ENCODE measurements at places on chromosomes 1 and 21.
A peak's percentile ranks its signal among the peaks of the same experiment; 100 is the strongest.

GRCh38 chr1:155648207-155649147 is 38.5 kb downstream of the MSTO1 start:
- peak; percentile 93 for DNase-seq

GRCh38 chr21:44778094-44778493 is 23.5 kb downstream of the UBE2G2 start:
- no peak for DNase-seq

DNA sequence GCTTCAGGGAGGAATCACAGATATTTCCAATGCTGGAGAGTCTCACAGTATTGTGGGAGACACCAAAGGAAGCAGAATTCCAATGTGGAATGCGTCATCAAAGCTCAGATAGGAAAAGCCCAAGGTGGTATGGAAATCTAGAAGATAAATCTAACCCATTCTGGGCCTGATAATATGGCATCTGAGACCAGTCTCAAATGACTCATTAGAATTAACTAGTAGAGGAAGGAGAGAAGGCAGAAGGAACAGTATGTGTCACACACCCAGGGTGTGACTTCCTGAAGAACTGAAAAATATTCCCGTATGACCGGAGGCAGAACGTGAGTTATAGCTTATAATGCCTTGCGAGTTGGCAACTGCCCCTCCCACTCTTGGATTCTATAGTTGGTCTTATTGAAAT is 499.2 kb downstream of the PLPP3 start:
- no peak for DNase-seq

DNA sequence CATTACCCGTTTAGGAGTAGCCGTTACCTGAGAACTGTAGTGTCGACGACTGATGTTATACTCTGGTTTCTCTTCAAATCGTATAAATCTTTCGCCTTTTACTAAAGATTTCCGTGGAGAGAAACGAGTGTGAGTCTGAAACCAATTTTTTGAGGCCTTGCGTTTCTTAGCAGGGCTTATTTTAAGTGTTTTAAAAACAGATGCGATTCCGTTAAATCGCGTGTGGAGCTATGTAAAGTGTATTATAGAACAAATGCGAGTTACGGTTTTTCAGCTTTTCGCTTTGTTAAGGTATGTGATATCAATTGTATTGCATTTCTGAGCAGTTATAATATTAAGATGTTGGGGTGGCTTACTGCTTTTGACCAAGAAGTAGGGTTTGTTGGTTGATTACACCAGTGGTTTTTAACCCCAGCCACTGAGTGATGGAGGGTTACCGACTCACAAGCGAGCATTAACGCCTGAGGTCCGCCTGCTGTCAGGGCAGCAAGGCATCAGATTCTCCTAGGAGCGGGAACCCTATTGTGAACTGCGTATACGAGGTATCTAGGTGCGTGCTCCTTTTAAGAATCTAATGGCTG is 18.0 kb downstream of the KIAA2013 start:
- peak; percentile 97 for DNase-seq

GRCh38 chr1:209774592-209774991 is 9.8 kb downstream of the C1orf74 start:
- DNase-seq: no peak

Measured in PC-9 (cell line).